ENCODE measurements at places on chromosomes 6 and 20.

GRCh38 chr6:62039605-62040004 lies 246.4 kb downstream of the KHDRBS2 start:
- no peak for DNase-seq

DNA sequence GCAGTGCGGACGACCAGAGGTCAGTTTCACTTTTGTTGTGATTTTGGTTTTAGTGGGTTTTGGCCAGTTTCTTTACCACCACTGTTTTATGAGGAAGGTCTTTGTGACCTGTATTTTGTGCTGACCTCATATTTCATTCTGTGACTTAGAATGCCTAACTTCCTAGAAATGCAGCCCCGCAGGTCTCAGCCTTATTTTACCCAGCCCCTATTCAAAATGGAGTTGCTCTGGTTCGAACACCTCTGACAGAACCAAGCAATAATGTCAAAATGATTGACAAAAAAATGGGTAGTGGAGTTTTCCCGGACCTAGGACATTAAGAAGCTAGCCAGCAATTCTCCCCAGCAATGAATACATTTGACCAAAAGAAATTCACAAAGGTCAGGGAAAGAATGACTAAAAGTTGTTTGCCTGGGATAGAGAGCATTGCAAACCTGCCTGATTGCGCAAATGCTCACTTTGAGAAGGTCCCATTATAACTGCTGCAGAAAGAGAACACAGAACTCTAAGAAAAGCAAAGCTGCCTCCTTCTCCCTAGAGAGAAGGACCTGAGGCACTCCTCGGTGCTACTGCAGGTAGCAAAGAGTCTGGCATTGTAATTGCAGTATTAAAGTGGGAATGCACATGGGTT lies 288.8 kb downstream of the ADGB start:
- no peak for DNase-seq

GRCh38 chr6:39772559-39773273 lies 19.5 kb upstream of the DAAM2 start:
- DNase-seq: no peak

- no peak for DNase-seq
Observed at GRCh38 chr6:53352360-53352759, 3.6 kb upstream of the ELOVL5 start.

GRCh38 chr6:116450769-116451740 lies 10.1 kb upstream of the CALHM6 start:
- no peak for DNase-seq

GRCh38 chr20:13265941-13266340 lies 44.9 kb downstream of the ISM1 start:
- DNase-seq: no peak

DNA sequence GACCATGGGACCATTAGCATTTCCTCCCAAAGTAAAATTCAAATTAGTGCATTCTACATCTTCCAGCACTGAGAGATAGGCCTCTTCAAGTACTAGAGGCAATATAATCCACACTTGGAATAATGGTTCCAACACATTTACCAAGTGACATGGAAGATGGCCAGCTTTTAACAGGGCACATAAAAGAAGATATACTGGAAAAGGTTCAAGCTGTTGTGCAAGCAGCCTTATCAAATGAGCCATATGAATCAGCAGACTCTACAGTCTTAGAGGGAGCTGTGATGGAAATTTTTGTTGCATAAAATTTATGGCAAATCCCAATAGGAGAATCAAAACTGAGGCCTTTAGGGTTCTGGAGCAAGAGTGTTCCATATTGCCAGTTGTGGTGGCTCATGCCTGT lies 526.6 kb upstream of the IRAK1BP1 start:
- no peak for DNase-seq

GRCh38 chr6:119495230-119495683 lies 145.7 kb upstream of the MAN1A1 start:
- DNase-seq: no peak

DNA sequence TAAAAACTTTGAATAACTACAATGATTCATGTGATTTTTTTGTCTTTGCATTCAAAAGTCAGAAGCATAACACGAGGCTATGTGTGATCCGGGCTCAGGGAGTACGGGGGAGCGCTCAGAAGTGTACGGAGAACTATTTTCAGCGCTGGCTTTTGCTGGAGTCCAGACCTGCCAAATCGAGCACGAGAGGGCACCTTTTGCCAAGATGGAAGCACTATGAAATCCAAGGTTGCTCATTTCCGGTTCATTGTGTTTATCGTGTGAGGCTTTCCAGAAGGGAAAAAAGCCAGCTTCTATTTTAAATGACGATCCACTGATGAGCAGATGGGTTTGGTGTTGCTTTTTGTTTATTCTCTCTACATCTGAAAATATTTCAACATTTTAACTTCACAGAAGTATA lies 11.3 kb downstream of the RAMACL start:
- no peak for DNase-seq

DNA sequence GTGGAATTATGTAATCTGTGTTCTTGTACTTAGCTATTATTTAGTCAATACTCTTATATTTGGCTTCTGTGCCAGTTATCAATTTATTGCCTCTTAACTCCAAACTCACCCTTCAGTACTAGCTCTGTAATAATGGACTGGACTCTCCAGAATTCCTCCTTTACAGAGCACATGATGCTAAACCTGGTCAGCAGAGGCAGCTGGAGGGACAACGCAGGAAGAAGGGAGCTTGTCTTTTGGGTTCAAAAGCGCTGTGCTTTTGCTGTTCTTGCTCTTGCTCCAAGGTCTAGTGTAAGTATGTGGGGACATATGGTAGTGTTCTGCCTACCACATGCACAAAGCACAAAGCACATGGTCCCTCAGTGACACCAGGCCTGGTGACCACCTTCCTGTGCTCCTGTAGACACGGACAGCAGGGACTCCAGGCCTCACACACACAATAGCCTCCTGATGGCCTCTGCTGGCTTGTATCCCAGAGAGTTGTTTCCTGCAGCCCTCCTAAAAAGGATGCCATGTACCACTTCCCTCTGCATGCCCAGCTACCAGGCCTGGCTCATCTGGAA lies 46.1 kb downstream of the CHD6 start:
- DNase-seq: no peak

GRCh38 chr6:112054001-112054400 lies at the start of gene CCN6:
Gene CCN6 (plus strand): TSS chr6:112054104. CDS start chr6:112054358, 254 bp downstream.
- no peak for DNase-seq

- DNase-seq: no peak
Observed at GRCh38 chr6:168791917-168792316, 350.9 kb downstream of the SMOC2 start.

GRCh38 chr20:3794701-3795420 lies 1.2 kb upstream of the CDC25B start:
- no peak for DNase-seq

DNA sequence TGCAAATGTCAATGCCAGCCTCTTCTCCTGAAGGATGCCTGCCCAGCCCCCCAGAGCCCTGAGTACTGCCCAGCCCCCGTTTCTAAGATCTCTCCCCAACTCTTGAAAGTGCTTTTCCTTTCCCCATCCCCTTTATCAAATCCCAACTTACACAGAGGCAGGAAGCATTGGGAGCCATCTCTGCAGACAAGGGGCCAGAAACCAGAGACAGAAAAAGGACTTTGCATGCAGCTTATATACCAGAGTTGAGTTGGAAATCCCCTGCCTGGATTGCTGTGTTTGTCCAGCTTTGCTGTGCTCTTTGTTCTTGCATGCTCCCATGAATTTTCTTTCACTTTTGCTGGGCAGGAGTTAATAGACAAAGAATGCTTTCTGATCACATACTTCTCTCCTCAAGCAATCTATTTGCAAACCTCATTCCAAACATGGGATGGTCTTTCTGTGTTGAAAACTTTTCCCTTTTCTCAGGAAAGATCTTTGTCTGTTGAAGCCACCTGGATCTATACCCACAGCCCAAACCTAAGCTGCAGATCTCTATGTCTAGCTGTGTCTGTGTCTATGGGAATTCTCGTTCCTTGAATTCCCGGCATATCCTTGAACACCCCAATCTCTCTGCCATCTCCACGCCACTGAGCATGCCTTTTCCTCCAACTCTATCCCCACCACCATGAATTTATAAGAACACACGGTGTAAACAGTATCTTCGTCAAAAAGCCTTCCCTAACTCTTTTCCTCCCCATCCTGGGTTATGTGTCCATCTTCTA lies at the start of gene UBD:
UBD (minus strand) TSS at position 209 of the 764 bp plus-strand sequence; CDS start at position 178, 31 bp downstream.
- no peak for DNase-seq

GRCh38 chr20:41664584-41664983 lies 46.4 kb upstream of the CHD6 start:
- peak; percentile 16 for DNase-seq

- DNase-seq: no peak
Observed at GRCh38 chr6:140563728-140564127, 1189.3 kb upstream of the CITED2 start.

GRCh38 chr6:137882225-137882961 lies 15.3 kb downstream of the TNFAIP3 start:
- no peak for DNase-seq

DNA sequence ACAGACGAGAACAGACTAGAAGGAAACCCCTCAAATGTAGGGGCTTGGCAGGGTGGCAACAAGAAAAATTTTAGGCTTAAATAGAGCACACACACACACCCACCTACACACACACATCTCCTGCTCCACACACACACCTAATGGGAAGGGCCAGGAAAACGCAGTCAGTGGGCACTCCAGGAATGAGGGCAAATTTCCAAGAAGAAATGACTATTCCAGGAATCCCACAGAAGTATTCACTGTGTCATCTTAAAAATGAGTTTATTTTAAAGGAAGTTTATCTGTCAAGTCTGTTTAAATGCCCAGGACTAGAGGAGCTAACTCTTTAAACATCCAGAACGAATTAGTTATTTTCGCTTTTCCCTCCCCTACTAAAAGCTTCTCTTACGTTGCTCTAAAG lies 13.0 kb downstream of the ALDH8A1 start:
- DNase-seq: no peak

DNA sequence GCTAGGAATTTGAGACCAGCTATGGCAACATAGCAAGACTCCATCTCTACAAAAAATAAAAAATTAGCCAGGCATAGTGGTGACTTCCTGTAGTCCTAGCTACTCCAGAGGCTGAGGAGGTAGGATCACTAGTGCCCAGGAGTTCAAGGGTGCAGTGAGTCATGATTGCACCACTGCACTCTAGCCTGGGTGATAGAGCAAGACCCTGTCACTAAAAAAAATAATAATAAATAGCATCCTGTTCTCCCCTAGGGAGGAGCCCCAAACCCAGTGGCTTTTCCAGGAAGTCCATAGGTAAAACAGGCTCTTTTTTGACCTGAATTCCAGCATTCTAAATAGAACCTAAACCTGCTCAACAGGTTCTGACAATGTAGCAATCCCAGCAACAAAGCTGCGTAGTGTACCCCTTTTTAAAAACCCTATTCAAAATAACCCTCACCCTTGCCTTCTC lies 192.0 kb downstream of the ALDH8A1 start:
- DNase-seq: no peak

GRCh38 chr6:16524380-16524707 lies 236.9 kb downstream of the ATXN1 start:
- no peak for DNase-seq

GRCh38 chr6:36028088-36028876 lies 674 bp downstream of the MAPK14 start:
- DNase-seq: peak; percentile 19

GRCh38 chr6:148999929-149000468 lies 253.2 kb downstream of the UST start:
- DNase-seq: no peak

GRCh38 chr20:2757969-2758368 lies 42.5 kb downstream of the CPXM1 start:
- DNase-seq: no peak

- DNase-seq: no peak
Observed at GRCh38 chr6:116010790-116011401, 49.8 kb downstream of the FRK start.

GRCh38 chr6:49430187-49430586 lies 32.9 kb downstream of the MMUT start:
- DNase-seq: no peak

DNA sequence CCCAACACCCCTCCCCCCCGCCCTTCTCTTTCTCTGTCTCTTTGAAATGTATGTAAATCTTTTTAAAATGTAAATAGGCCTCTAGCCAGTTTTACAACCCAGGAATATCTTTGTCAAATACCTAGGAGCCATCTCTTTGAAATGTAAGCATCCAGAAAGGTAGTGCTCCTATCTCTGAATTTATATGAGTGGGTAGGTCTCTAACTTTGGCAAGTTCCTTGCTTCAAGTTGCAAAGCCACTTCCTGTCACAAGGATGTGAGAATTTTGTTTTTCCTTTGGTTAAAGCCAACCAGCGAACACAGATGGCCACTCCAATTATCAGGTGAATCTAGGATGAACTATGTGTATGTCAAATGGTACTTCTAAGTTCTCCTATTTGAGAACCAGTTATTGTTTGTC lies 6.2 kb upstream of the DEFB132 start:
- DNase-seq: no peak

GRCh38 chr6:54817236-54817635 lies 29.3 kb upstream of the FAM83B start:
- no peak for DNase-seq

DNA sequence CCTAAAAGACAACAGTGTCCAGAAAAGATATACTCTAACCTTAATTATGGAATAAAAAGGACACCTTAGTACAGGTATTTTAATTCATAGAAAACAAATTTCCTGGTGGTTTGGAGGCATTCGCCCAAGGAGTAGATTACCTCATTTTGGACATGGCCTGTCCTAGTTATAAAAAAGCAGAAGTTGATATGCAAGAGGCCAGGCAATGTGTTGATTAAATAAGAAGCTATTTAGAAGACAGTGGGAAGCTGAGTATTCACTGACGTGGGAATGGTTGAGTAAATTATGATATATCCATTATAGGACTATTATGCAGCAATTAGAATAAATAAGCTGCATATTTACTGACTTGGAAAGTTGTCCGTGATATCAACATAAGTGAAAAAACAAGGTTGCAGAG lies 314.9 kb downstream of the ALDH8A1 start:
- DNase-seq: no peak

DNA sequence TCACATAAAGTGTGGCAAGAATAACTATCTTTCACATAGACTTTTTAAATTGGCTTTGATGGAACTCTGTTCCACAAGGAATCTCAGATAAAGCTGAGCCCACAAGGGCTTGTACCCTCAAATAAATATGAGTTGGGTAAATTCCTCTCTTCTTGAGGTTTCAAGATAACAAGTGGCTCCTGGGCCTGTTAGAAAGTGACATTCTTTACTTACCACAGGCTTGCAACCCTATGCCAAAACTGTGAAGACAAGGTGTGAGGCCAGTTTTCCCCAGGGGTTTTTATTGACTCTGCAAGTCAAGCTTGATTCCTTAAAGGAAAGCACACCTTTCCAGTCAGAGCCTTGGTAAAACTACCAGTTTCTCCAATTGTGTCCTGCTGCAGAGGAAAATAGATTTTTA lies 664.8 kb upstream of the GJE1 start:
- DNase-seq: no peak

DNA sequence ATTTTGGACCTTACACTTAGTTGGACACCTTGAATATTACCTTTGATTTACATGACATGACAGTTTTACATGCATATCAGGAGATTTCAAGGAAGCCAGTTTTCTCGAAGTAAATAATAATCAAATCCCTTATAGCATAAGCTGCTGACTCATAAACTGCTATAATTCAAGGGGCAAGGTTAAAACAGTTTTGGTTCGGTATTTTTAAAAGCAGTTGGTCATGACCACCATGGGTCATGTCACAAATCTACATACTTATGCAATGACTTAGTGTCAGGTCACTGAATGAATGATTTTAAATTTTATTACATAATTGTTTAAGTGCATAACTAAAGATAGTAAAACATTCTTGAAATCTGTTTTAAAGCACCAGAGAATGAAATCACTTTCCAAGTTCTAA lies 158.0 kb downstream of the DST start:
- no peak for DNase-seq

- no peak for DNase-seq
Observed at GRCh38 chr6:134414793-134415192, 96.9 kb upstream of the SGK1 start.

- no peak for DNase-seq
Observed at GRCh38 chr20:53381568-53382262, 211.9 kb downstream of the ZNF217 start.
